ENCODE measurements at places on chromosomes 16 and 17. TPM values are rescaled to one million over a fixed set of nuclear protein-coding genes. Genes with fewer than 3 reads are reported as not detected.

Gene OR1F1
- total RNA-seq = not detected

Gene FZD2
- 2.9 TPM for total RNA-seq

Gene HIGD1B
- total RNA-seq = not detected

Gene TNFRSF12A
- 85.6 TPM for total RNA-seq

Gene CMTM1
- 1.8 TPM for total RNA-seq

Gene CSH2
- not detected for total RNA-seq

Gene SPATA22
- total RNA-seq = 1.1 TPM

Gene MKS1
- total RNA-seq = 10.7 TPM
